ENCODE measurements at places on chromosomes 2 and 18.

DNA sequence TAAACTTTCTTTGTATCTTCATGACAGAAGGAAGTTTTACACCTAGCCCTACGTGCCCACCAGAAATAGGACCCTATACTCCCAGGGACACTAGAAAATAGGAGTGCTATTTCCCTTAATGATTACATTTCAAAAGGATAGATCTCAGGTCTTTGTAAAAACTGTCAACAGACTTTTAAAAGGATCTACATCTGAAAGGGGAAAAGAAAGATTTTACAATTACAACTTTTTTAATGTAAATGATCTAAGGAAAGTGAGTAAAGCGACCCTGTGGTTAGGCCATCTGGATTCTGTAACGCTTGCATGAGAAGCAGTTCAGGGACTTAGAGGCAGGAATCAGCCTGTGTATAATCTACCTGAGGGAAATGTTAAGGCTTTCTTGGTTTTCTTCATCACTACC is 431.8 kb upstream of the MC4R start:
- DNase-seq, result no peak

- DNase-seq, result no peak
Measured at GRCh38 chr2:31401580-31401979, 13.0 kb downstream of the XDH start.

DNA sequence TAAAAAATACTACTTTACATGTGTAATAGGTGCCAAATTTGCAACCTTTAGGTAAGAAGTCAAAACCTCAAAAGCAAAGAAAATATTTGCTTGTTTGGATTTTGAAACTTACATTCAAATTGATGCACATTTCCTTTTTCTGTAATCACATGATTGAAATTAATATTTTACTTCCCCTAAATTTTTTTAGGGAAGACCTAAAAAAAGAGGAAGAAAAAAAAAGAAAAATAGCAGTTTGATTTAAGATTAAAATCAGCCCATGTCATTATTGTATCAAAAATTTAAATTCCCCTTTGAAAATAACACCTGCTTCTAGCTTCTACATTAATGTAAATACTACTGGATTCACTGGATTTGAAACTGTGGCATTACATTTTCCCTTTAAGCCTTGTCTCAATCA is 68.2 kb upstream of the STON1 start:
- DNase-seq, result no peak

- DNase-seq, result no peak
Measured at GRCh38 chr18:62206593-62206992, 19.5 kb downstream of the RELCH start.

DNA sequence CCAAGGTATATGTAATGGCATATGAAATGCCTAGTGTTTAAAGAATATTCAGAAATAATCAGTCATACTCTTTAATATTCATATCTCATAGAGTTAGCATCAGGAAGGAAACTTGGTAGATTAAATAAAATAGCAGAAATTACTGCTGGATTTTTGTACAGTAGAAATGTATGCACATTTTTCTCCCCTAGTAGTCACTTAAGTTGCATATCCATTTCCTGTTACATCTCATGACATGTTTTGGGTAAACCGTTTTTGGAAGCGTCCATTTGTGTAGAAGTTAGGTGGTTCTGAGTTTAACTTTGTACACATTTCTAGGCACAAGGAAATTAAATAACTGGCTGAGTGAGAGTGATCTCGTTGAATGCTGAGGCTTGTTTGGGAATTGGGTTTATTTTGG is 21.9 kb downstream of the NEDD4L start:
- DNase-seq, result no peak

GRCh38 chr2:84846041-84846663 is 34.7 kb downstream of the TRABD2A start:
- DNase-seq, result no peak
